EL (cell line): ENCODE measurements at places on chromosomes 6 and 20.
A peak's percentile ranks its signal among the peaks of the same experiment; 100 is the strongest.

GRCh38 chr6:20483887-20484497 lies 50.3 kb upstream of the CDKAL1 start:
- DNase-seq, result no peak

DNA sequence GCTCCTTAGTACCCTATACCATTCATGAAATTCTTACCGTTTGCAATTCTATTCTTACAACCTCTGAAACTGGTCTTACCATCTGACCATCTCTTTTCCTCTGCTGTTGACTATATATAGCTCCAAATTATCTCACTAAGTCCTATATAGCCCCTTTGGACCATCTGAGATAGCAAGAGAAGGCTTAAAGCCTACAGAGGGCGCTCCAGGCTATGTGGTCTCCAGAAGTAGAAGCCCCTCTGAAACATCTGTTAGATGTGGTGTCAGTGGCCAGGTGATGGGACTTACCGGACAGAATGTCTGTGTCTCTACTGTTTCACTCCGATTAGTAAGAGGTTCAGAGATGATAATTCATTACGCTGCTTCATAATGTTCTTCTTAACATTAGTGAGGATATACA lies 140.7 kb upstream of the BMP2 start:
- DNase-seq, result no peak

DNA sequence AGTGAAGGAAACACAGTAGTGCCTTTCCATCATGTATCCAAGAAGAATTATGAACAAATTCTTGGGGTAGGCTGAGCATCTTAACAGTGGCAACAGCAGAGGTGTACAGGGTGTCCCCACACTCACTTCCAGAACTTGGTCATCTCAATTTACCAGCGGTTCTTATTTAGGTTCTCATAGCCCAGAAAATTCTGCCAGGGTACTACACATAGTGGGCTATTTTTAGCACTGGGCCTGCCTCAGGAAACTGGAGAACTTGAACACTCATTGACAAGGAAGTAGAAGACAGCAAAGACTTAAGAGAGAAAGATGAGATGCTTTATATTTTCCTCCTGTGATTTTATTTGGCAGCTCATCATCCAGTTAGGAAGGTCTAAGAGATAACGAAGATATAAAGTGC lies 71.8 kb upstream of the PHIP start:
- DNase-seq, result no peak

GRCh38 chr20:56730996-56731395 lies 101.9 kb downstream of the TFAP2C start:
- no peak for DNase-seq

DNA sequence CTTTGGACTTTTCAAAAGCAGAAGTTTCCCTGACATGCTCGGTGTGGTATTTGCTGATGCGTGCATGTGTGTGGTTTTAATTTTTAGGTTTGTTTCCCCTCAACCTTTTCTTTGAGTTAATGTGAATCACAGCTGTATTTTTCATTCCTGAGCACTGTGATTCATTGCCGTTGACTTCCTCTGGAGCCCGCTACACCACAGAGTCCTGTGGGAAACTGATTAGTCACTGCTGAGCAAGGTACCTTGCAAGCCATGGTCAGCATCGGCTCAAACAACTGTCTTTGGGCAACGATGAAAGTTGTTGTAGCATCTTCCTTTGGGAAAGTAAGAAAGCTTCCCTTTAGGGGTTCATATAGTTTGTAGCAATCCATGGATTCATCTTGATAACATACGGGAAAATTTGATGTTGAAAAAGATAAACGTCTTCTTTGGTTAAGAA lies 57.5 kb downstream of the RIN2 start:
- DNase-seq, result peak; percentile 99

GRCh38 chr6:31180500-31180899 lies 10.0 kb upstream of the POU5F1 start:
- DNase-seq, result peak; percentile 82

DNA sequence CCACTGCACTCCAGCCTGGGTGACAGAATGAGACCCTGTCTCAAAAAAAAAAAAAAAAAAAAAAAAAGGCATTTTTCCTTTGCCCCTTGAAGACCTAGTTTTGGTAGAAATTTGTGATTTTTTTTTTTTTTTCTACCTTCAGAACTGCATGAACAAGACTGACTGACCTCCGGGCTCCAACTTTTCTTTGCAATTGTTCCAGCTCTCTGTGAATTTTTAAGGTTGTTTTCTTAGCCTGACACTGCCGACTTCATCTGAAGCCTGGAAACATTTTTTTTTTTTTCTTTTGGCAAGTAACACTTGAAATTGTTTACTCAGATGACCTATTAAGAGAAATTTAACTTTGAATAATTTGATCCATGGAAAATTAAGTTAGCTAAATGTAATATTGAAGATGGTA lies 73.0 kb downstream of the SLC24A3 start:
- no peak for DNase-seq

- DNase-seq, result no peak
These were observed 1.8 kb downstream of the ASCC3 start for GRCh38 chr6:100879317-100879716.

GRCh38 chr6:3835785-3836184 lies 13.4 kb upstream of the FAM50B start:
- no peak for DNase-seq

DNA sequence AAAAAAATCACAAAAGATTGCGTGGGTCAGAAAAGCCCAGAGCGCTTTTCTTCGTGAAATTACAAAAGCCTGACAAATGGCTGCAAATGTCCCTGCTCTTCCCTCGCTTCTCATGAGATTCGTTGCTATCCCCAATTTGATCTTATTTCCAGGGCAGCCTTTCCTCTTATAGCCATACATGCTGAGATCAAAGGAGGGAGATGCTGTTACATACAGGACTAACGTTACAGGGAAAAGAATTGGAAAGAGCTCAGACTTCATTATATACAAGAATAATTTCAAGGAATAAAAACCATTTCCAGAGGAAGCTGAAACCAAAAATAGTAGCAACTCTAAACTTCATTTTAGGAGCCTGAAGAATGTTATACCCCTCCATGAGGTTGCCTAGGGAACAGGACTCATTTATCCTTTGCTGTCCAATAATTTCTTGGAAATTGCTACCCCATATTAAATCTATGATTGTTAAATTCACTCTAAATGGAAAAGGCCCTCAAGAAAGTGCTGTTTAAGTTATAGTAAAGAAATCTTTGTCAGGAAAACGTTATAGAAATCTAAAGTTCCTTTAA lies 81.0 kb downstream of the METTL24 start:
- no peak for DNase-seq

DNA sequence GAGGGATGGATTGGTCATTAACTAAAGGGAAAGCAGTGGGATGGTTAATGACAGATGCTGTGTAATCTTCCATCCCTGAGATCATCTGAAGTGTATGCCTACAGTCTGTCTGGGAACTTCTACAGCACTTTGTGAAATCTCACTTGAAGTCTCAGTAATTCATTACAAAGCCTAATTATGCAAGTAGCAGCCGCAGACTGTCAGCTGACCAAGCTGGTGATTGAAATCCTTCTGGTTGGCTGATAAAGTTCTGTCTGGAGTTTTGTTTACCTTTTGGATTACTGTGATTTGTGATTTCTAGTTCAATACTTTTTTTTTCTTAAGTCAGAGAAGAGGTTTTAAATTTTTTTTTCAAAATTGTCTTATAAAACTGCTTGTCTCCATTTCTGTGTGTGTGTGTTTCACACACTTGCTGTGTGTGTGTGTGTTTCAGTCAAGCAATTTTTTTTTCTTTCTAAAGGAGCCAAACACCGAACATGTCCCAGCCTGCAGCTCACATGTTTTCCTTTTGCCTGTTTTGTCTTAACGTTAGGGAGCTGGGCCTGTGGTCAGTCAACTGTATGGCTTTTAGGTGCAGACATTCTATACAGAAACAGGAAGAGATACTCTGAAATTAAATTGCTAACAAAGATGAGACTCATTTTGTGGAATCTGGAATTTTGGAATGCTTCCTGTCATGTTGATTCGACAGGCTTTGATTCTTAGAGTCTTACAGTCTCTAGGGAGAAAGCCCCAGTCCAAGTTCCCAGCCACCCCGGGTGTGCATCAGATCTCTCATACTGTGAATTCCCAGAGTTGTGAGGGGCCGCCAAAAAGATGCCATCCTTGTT lies 28.5 kb upstream of the ADGRF4 start:
- peak; percentile 8 for DNase-seq
